Activated CD4-positive, alpha-beta memory T cell treated with anti-CD3 and anti-CD28 coated beads for 36 hours (primary cell): ENCODE measurements at places on chromosomes 7 and 10. TPM values are rescaled to one million over a fixed set of nuclear protein-coding genes. Genes with fewer than 3 reads are reported as not detected.

GRCh38 chr10:29968585-29968984 is 90.8 kb downstream of the JCAD start:
- H3K36me3 ChIP-seq, result no peaks in the 10 kb centered on the region
- H3K27me3 ChIP-seq, result peaks cover 6% of the 10 kb centered on the region
- no peak overlapping the region for H3K27ac ChIP-seq
- DNase-seq, result no peak
- H3K4me3 ChIP-seq, result no peak overlapping the region

C10orf67 gene
- total RNA-seq, result 0.31 TPM

- H3K27me3 ChIP-seq, result no peaks in the 10 kb centered on the region
- peaks cover 36% of the 10 kb centered on the region for H3K36me3 ChIP-seq
- no peak overlapping the region for H3K27ac ChIP-seq
- no peaks in the 10 kb centered on the region for H3K4me1 ChIP-seq
- H3K4me3 ChIP-seq, result no peak overlapping the region
Measured at GRCh38 chr7:102073931-102074880, 212.5 kb upstream of the SH2B2 start.

PRKG1 gene
- not detected for total RNA-seq

CCT6A gene
- 222 TPM for total RNA-seq

KCNMA1 gene
- total RNA-seq, result not detected

GRCh38 chr7:132450188-132450587 is 126.1 kb downstream of the PLXNA4 start:
- H3K36me3 ChIP-seq, result no peaks in the 10 kb centered on the region
- no peak overlapping the region for H3K27ac ChIP-seq
- H3K4me1 ChIP-seq, result peaks cover 46% of the 10 kb centered on the region

- no peak within 1 kb of the TSS for H3K4me3 ChIP-seq
- H3K4me1 ChIP-seq, result no peaks in the 10 kb centered on the region
- H3K36me3 ChIP-seq, result no peaks in the 10 kb centered on the region
- peaks cover 17% of the 10 kb centered on the region for H3K27me3 ChIP-seq
Measured at GRCh38 chr7:50564640-50565558, at the start of gene DDC. Gene DDC, minus strand, starts transcription at chr7:50565405. Its CDS starts 21,320 bp downstream, at chr7:50544085.

DNA sequence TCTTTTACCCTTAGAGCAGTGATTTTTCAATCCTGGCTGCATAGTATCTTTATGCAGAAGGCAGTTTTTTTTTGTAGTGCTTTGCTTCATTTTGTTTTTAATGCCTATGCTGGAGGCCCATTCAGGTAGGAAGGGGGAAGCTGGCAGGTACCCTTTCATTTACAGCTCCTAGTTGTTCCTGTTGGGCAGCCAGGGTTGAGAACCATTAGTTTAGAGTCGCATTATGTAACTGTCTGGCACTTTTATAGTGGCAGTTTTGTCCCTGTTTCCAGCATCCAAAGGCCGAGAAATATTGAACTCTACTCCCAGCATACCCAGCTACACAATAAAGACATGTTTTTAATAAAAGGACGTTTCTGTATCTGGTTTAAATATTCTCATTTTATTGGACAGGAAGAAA is 110.6 kb downstream of the CCDC3 start:
- no peaks in the 10 kb centered on the region for H3K4me1 ChIP-seq
- DNase-seq, result no peak
- H3K36me3 ChIP-seq, result no peaks in the 10 kb centered on the region
- H3K27me3 ChIP-seq, result peaks cover 20% of the 10 kb centered on the region

IKZF1 gene
- total RNA-seq, result 207 TPM

CUZD1 gene
- total RNA-seq, result 1.4 TPM

- no peak overlapping the region for H3K27ac ChIP-seq
- H3K4me3 ChIP-seq, result no peak overlapping the region
- peaks cover 5% of the 10 kb centered on the region for H3K27me3 ChIP-seq
- H3K4me1 ChIP-seq, result peaks cover 41% of the 10 kb centered on the region
- H3K36me3 ChIP-seq, result no peaks in the 10 kb centered on the region
Measured at GRCh38 chr10:62613424-62613823, 191.1 kb upstream of the ADO start.

DNA sequence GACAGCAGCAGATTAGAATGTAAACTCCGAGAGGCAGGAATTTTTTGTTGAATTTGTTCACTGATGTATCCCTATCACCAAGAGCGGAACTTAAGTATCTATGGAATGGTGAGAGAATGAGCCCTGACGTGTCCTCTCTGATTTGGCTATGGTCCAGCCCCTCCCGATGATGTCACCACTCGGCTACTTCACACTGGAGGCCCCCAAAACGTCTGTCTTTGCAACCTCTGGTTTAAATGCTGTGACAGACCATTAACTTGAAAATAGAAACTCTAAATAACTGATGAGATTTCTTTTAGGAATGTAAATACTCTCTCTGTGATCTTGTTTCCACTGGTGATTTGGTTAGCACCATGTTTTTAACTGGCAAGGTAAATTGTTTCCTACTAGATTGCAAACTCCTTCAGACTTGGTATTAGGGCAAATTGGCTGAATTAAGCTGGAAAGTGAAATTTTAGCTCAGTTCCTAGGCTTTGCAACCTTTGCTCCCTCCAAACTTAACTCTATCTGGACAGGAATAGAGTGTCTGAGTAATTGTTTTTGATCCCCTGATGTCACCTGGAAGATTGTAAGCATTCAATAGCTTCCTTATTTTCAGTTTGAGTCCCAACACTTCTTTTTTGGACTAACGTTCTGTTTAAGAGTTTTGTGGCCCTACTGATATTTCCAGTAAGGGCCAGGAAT is 19.1 kb downstream of the SLC16A12 start:
- DNase-seq, result no peak
- no peaks in the 10 kb centered on the region for H3K4me1 ChIP-seq
- no peaks in the 10 kb centered on the region for H3K36me3 ChIP-seq
- H3K4me3 ChIP-seq, result no peak overlapping the region

- DNase-seq, result no peak
- no peaks in the 10 kb centered on the region for H3K27me3 ChIP-seq
- no peak overlapping the region for H3K27ac ChIP-seq
Measured at GRCh38 chr10:119824299-119824698, 48.3 kb downstream of the MCMBP start.

DDC gene
- not detected for total RNA-seq

DNA sequence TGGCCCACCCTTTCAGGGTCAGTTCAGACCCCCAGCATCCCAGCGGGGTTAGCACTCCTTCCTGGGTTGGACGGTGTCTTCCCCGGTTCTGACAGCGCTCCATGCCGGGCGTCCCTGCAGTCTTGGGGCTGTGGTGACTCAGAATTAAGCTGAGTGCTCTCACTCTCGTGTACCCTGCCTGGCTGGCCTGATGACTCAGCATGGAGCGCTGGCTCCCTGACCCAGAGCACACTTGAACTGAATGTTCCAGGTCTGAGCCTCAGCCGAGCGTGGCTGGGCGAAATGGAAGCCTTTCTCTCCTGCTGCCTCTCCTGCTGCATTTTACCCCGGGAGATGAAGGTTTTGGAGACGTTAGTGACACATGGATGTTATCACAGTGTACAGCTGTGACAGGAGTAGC is 7.1 kb downstream of the BAG3 start:
- DNase-seq, result peak; percentile 31
- H3K36me3 ChIP-seq, result peaks cover 19% of the 10 kb centered on the region
- H3K27ac ChIP-seq, result no peak overlapping the region
- no peak overlapping the region for H3K4me3 ChIP-seq
- no peaks in the 10 kb centered on the region for H3K27me3 ChIP-seq
- peaks cover 74% of the 10 kb centered on the region for H3K4me1 ChIP-seq
